ENCODE measurements at places on chromosomes 11 and 22. TPM values are rescaled to one million over a fixed set of nuclear protein-coding genes. Genes with fewer than 3 reads are reported as not detected.

ELMOD1 gene
- not detected for total RNA-seq

DNA sequence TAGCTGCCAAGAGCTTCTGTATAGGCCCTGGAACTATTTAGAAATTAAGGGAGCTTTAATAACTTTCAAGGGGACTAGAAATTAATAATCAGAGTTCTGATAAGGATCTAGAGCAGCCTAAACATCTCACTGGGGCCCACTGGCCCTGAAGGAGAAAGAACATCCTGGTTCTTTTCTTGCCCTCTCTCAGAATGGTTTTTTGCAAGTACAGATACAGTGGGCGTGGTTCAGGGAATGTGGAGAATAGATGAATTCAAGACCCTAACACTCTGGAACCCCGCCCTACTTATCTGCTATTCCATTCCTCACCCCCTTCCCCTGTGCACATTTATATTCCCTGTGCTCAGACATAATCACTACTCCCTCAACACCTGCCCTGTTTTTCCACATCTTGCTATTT, 90.2 kb downstream of the PARVA start:
- H3K36me3 ChIP-seq, result no peaks in the 10 kb centered on the region
- no peak overlapping the region for H3K4me3 ChIP-seq
- DNase-seq, result no peak
- peaks cover 9% of the 10 kb centered on the region for H3K4me1 ChIP-seq

MRGPRX3 gene
- total RNA-seq, result not detected

GRCh38 chr11:70019576-70020011, 58.5 kb upstream of the ANO1 start:
- H3K36me3 ChIP-seq, result no peaks in the 10 kb centered on the region
- no peaks in the 10 kb centered on the region for H3K27me3 ChIP-seq
- no peaks in the 10 kb centered on the region for H3K4me1 ChIP-seq
- no peak overlapping the region for H3K27ac ChIP-seq
- no peak overlapping the region for H3K4me3 ChIP-seq

- no peak overlapping the region for H3K4me3 ChIP-seq
- no peak for DNase-seq
- H3K4me1 ChIP-seq, result peaks cover 60% of the 10 kb centered on the region
Measured at GRCh38 chr11:44889266-44889665, 61.4 kb downstream of the TP53I11 start.

GRCh38 chr11:32610797-32611352, 27.2 kb downstream of the EIF3M start:
- no peak for DNase-seq
- H3K36me3 ChIP-seq, result peaks cover 3% of the 10 kb centered on the region
- no peak overlapping the region for H3K27ac ChIP-seq
- H3K27me3 ChIP-seq, result no peaks in the 10 kb centered on the region
- no peak overlapping the region for H3K4me3 ChIP-seq
- no peaks in the 10 kb centered on the region for H3K4me1 ChIP-seq

GRCh38 chr11:64492561-64492960, 98.5 kb upstream of the SLC22A12 start:
- H3K27me3 ChIP-seq, result peaks cover 61% of the 10 kb centered on the region
- DNase-seq, result no peak

GGTLC3 gene
- not detected for total RNA-seq
